HCT116 (cell line): ENCODE measurements at places on chromosomes 12 and 14.

- no peak for DNase-seq
Measured at GRCh38 chr14:104157016-104157928, 18.9 kb downstream of the KIF26A start.

- no peak for DNase-seq
Measured at GRCh38 chr12:30878024-30878423, 48.5 kb upstream of the TSPAN11 start.

DNA sequence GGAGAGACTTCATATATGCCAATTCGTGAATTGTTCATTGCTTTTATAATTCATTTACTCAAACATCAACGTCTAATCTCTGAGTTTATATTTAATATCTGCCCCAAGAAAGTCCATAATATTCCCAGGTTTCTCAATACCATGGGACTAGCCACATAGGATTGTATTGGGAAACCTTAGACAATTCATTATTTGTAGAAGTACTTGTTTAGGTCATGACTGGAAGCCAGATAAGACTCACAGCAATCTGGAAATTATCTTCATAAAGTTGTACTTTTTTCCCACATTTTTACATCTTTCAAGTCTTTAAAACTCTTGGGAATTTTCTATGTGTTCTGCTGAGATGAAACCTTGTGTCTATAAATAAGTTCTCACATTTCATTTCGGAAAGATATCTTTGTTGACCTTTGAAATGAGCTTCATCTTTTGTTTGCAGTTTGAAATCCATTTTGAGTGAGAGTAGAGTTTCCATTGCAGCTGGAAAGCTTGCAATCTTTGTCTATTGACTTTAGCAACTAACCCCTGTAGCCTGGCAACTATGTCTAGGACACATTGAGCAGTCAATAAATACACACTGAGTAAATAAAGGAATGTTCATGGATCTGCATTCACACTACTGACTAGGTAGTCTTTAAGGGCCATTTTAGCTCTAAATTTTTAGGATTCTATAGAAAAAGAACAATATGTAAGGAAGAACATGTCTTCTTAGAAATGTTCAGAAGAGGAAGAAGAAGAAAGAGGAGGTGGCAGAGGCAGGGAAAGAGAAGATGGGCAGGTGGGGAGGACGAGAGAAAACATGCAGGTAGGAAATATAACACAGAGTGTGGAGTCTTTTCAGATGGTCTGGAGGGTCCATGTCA lies 154.4 kb downstream of the LRIG3 start:
- DNase-seq, result no peak

- DNase-seq, result no peak
Measured at GRCh38 chr12:26690601-26691000, 142.4 kb downstream of the ITPR2 start.

DNA sequence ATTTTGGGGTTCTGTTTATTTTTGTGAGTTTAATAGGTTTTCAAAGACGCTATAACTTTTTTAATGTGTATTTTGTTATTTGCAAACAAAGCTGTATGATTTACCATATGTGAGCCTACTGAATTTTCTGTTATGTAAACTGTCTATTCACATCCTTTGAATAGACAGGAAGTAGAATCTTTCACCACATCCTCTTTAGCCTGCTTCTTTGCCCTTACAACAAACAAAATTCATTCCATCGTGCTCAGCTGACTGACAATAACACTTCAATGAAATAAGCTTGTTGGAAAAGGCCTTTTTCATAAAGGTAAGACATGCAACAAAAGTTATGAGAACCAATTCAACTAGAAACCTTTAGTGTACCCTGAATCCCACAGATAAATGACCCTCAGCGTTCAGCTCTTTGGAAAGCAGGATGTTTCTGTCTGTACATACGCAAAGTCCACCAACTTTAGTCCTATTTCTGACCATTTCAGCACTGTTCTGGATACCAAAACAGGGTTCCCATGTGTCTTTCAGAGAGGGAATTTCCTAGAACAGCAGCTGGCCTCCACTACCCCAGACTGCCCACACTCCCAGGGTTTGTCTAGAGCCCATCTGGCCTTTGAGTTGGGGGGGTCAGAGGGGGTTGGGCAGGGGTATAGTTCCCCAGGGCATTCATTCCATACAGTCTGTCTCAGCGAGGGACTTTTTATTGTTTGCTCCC lies 71.3 kb downstream of the DUSP6 start:
- no peak for DNase-seq

GRCh38 chr14:35444104-35444503 lies 39.6 kb upstream of the NFKBIA start:
- no peak for DNase-seq

DNA sequence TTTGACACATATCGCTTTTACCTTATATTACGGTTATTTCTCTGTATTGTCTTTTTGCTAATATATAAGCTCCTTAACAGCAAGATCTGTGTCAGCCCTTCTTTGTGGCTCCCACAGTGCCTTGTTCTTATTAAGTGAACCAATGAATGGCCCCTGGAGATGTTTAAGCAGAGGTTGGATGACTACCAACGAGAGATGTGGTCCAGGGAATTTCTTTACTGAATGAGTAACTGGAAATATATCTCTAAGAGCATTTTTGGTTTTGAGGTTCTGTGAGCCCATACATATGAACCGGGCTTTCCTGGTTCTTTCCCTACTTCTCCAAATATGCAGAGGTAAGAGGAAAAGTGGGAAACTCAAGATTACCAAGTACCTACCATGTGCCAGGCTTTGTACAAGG lies 23.5 kb downstream of the CALCOCO1 start:
- no peak for DNase-seq

DNA sequence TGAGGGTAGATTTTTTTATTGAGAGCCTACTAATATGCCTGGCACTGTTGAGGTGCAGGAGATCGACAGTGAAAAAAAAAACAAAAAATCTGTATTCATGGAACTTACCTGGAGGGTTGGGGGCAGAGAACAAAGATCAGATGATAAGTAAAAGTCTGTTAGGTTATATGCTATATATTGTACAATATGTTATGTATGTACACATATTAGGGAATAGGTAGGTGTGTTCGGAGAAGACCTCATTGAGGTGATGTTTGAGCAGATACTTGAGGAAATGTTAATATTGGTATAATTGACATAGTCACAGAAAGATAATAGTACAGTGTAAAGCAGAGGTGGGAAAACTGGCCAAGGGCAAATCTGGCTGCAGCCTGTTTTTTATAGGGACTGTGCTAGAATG lies 5.6 kb downstream of the ARF6 start:
- DNase-seq, result no peak

DNA sequence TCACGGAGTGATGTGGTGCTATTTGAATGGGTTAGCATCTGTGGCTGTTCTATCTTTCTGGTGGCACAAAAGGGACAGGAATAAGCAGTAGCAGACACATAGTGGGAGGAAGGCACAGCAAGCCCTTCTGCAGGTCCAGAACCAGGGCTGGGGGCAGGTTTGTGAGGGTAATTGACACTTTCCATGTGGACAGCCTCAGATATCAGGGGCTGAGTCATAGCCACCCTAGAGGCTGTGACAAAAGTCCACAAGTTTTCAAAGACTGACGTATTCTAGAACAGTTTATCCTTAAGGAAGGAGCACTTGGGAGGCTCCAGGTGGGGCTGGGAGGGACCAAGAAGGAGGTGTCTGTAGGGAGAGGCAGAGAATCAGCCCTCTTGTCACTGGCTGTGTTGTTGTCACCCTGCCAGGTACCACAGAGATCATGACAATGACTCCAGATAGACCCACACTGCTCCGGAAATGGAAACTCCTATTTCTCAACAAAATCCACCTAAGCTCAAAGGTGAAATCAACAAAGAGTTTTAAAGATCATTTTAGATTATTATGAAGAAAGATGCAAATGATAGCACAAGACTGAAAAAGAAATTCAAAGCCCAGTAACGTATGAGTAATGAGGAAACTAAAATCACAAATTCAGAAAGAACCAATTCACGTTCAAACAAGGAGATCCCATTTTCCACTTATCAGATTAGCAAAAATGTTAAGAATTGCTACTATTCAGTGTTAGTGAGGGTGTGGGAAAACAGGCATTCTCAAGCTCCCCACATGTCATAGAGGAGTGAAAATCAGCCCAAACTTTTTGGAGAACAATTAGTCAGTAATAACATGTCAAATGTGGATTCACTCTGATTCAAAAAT lies 48.3 kb downstream of the NFKBIA start:
- peak; percentile 40 for DNase-seq

- no peak for DNase-seq
Measured at GRCh38 chr14:32933629-32934072, 5.0 kb upstream of the NPAS3 start.

DNA sequence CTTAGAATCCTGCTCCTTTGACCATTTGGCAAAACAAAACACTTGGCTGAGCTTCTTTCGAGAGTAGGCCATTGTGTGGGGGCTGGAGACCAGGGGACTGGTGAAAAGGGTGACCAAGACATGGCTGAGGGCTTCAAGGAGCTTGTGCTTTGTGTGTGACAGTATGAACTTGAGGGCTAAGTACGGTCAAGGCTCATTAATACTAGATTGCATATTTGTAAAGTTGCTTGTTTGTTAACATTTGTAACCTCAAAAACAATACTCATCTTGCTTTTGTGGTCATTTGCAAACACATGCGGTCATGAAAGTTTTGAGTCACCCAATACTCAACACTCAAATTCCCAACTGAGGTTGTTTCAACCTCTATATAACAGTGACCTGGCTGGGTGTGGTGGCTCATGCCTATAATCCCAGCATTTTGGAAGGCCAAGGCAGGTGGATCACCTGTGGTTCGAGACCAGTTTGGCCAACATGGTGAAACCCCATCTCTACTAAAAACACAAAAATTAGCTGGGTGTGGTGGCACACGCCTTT lies 42.5 kb downstream of the ZFYVE26 start:
- no peak for DNase-seq

DNA sequence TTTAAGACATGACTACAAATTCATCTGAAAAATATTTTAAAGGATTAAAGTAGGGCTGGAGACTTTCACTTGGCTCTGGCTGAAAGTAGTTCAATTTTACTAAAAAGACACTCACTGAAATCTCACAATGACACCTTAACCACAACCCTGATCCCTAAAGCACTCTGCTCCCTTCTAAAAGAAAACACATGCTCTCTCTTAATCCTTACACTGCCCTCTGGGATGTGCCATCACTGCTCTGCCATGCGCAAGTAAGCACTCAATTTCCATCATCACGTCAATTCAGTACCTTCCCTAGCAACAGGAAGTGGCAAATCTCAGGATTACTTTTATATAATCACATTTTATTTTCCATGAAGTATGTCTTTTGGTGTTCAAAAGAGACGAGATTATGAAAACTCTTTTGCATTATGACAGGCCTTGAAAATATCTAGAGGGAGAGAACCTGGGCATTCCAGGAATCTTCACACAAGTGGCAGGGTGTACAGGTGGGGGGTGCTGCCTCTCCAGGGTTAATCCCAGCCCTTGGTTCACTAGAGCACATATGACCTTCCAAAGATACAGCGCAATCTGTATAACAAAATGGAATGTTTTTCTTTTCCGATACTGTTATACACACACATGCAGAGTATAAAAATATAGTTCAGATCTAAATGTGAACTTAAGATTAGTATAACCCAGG lies 7.3 kb downstream of the ATG14 start:
- no peak for DNase-seq

GRCh38 chr12:53059434-53060063 lies 9.7 kb downstream of the TNS2 start:
- DNase-seq, result no peak

- no peak for DNase-seq
Measured at GRCh38 chr12:51883998-51884675, 3.8 kb upstream of the ANKRD33 start.
